ENCODE measurements at places on chromosomes 12 and 14.

GRCh38 chr12:66929121-66929520, 250.2 kb upstream of the GRIP1 start:
- no peak for DNase-seq

- DNase-seq: no peak
These were observed 438.1 kb downstream of the FUT8 start for GRCh38 chr14:65850429-65851135.

DNA sequence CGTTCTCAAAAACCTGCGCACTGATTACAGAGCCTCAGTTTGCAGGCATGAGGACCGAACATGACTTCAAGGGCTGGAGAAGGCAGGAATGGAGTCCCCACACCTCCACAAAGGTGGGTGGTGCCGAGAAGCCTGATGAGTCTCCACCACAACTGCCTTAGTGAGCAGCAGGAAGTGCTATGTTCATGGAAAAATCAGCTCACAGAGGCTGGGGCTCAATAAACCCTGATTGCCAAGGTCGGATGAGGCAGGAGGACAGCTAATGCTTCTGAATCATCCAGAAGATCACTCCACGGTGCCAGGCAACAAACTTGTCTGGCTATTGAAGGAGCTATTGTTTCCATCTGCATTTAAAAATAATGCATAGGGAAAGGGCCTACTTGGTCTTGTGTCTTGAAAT, 31.1 kb downstream of the APPL2 start:
- no peak for DNase-seq

- DNase-seq: no peak
These were observed 102.0 kb downstream of the DIP2B start for GRCh38 chr12:50606675-50607375.

GRCh38 chr14:81392976-81393643, 7.0 kb downstream of the STON2 start:
- DNase-seq: no peak

- DNase-seq: no peak
These were observed 13.5 kb upstream of the FBRSL1 start for GRCh38 chr12:132476421-132476820.

Data from kidney glomerular epithelial cell (primary cell).